Stomach (tissue), 19 donors: ENCODE measurements at places on chromosomes 1 and 21.

- DNase-seq, result no peak
Measured at GRCh38 chr1:231929311-231929710, 302.7 kb downstream of the DISC1 start.

DNA sequence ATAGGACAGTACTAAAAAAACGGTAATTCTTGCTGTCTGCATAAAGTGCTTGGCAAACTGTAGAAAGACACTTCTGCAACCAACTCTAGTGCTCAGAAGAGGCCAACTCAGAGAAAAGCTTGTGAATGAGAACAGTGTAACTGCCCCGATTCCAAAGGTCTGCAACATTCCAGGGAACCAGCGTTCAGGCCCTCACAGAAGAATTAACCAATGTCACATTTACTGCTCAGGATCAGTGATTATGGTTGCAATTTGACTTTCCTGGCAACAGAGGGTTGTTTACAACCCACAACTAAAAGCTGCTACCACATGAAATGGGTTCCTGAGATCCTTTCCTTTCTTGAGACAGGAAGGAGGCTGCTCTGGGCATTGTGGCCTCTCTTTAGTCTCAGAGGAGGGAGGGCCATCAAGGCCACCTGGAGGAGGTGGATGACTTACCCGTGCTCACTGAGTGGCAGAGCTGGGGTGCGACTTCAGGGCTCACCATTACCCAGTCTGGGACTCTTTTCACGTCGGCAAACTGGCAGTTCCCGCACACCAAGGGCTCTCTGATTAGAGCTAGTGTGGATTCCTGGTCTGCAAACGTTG lies 15.3 kb downstream of the SRSF4 start:
- peak; percentile 28 for DNase-seq

DNA sequence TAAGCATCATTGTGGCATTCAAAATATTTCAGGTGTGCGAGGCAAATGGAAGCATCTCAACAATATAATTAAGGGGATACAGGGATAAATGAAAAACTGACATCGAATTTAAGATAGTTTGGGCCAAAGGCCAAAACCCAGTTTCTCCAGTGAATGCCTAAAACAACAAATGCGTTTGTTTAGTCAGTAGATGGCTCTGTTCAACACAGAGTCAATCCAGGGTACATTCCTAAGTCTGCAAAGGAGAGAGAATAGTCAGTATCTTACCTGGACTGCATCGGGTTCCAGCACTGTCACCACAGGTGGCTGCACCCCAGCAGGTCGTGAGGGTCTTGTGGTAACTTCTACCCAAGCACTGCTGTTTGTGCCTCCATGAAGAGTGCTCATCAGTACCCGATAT lies 321.1 kb downstream of the KCTD3 start:
- no peak for DNase-seq

DNA sequence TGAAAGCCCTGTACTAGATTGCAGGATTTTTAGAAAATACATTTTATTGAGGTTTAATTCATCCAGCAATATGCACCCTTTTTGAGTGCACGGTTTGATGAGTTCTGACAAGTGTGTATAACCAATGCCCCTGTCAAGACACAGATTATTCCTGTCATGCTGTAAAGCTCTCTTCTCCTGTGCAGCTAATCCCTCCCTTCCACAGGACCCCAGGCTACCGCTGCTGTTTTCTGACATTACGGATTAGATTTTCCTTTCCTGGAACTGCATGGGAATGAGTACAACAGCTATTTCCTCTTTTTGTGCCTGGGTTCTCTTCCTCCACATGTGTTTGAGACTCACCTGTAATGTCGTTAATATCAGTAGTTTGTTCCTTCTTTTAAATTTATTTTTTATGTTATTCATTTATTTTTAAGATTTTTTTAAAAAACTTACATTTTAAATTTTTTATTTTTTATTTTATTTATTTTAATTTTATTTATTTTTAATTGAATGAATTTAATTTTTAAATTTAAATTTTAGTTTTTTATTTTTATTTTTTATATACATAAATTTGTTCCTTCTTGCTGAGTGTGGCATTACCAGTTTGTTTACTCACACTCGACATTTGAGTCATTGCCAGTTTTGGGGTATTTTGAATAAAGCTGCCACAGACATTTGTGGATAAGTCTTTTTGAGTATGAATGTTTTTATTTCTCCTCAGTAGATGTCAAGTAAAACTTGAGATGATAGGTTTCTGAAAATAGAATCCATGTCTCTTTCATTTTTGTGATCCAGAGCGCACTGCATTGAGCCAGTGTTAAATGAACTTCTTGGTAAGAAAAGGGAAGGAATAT lies 79.0 kb upstream of the B3GALT5 start:
- no peak for DNase-seq

- peak; percentile 6 for DNase-seq
Measured at GRCh38 chr1:235679644-235680043, 30.1 kb upstream of the GNG4 start.

DNA sequence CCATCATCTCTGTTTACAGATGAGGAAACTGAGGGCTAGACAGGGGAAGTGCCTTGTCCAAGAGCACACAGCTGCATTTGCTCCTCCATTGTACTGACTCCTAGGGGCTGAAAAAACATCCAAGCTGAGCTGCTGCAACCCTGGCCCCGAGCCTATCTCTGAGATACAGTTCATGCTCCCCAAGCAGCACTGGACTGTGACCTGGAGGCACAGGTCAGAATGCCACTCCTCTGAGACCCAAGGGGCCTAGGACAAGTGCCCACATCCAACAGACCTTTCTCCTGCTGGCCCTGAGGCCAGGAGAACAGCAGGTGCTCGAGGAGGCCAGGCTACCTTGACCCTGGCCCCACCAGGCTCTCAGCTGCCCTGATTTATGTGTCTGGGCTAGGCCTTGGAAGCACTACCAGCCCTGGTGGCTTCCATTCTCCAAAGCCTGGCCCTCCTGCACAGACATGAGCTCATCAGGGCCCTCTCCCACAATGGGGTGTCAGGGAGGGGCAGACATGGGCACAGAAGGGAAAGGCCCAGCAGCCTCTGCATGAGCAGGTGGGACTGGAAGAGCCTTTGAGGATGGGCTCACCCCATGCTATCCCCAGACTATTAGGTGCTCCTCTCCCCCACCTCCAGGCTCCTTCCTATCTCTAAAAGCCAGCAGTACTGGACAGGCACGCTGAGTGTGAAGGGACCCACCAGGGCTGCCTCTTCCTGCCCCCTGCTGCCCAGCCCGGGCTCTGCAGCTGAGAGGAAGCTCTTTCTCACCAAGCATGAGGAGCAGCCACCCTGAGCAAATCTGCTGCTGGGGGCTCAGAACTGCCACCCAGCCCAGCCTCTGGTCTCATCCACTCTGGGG lies 18.8 kb downstream of the ADGRB2 start:
- DNase-seq, result peak; percentile 75

- no peak for DNase-seq
Measured at GRCh38 chr1:175808573-175808972, 65.2 kb upstream of the TNR start.

DNA sequence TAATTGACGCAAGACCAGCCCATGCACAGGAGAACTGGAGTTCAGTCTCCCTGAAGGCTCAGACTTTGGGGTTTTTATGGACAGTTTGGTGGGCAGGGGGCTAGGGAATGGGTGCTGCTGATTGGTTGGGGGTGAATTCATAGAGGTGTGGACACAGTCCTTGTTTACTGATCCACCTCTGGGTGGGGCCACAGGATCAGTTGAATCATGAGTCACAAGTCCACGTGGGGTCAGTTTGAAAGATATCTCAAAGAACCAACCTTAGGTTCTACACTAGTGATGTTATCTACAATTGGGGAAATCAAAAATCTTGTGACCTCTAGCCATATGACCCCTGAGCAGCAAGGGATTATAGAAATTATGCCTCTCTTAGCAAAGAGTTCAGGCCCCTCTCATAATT lies 127.9 kb upstream of the L1TD1 start:
- DNase-seq, result no peak

- DNase-seq, result peak; percentile 6
Measured at GRCh38 chr1:209162651-209163050, 420.9 kb upstream of the CAMK1G start.

- no peak for DNase-seq
Measured at GRCh38 chr21:28256837-28257236, 735.8 kb downstream of the LTN1 start.

DNA sequence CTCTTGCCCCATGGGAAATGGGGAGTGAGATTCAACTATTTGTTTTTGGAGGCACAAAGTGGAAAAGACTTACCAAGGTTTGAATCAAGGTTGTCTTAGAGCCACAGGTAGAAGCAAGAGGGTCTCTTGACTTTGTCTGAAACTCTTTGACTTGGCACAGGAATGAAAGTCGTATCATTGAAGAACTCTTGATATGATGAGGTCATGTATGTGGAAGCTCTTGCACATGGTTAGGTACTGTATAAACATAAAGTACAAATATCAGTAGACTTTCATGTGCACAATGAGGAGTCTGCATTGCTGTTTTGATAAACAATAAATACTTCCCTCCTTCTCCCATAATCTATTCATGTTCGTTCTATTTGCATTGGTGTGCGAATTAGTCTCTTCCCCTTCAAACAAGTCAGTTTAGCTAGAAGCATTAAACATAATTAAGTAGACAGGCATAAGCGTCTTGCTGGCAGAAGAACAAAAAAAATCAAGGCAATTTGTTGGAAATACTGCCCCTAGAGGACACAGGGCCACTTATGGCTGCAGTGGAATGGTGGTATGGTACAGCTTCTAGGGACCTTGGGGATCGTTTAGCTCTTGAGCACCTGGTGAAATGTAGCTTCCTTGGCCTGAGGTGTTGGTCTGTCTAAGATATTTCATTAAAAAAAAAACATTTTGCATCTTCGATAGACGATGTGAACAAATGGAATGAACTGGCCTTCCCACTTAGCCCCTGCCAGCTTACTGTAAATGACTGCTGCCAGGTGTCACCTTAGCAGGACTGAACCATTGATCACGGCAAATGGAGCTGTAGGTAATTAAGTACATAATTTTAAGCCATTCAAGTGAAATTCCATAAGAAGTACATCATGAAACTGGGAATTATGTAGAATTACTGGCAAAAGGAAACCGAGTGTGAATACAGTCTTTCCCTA lies 218.0 kb upstream of the GALNT2 start:
- peak; percentile 54 for DNase-seq

- DNase-seq, result peak; percentile 87
Measured at GRCh38 chr21:45596704-45597318, 46.7 kb upstream of the PCBP3 start.

- DNase-seq, result no peak
Measured at GRCh38 chr1:81115422-81115821, 685.3 kb upstream of the ADGRL2 start.

DNA sequence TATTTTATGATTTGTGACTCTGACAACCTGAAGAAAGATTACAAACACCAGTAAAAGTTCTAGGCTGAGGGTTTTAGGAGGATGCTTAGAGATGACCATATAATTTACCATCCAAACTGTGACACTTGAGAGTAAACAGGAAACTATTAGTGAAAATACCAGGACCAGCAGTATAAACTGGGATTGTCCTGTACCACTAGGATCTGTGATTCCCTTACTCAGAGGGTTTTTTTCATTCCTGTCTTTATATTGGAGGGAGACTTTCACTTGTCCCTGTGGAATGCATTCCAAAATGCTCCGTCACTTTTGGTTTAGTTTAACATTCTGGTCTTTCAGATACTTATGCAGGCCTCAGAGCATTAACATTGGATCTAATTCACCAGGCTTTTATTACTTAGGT lies 482.9 kb downstream of the PTBP2 start:
- DNase-seq, result peak; percentile 10

DNA sequence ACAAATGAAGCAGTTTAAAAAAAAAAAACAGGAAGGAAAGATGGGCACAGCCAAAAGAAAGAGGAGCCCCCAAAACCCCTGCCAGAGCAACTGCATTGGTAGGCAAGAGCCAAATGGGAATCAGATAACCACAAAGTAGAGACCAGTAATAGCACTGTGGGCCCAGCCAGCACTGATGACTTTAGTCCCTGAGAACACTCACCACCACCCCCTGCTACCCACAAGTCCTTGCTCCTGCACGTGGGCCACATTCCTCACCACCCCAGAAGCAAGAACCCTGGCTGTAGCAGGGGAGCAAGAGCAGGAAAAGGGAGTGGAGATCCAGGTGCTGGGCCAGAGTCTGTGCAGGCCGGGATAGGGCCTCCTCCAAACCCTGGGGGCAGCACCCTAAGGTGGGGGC lies 86.1 kb downstream of the RRAGC start:
- no peak for DNase-seq

GRCh38 chr1:177983482-177984135 lies 13.8 kb upstream of the SEC16B start:
- DNase-seq, result peak; percentile 51

- no peak for DNase-seq
Measured at GRCh38 chr1:225880222-225880588, 2.0 kb downstream of the TMEM63A start.

DNA sequence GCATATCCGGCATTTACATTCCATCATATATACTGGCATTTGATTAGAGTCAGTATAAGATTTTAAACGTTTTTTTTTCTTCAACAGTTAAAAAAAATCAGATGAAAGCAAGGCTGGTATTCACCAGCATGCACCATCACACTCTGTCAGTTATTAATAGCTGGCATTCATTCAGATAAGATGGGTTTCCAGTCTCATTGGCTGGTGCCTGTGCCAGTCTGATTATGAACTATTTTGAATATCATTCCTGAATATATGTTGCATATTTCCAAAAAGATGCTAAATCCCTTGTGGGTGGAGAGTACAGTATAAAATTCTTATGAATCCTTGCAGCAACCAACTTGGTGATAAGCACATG lies 211.7 kb downstream of the GPATCH2 start:
- no peak for DNase-seq

DNA sequence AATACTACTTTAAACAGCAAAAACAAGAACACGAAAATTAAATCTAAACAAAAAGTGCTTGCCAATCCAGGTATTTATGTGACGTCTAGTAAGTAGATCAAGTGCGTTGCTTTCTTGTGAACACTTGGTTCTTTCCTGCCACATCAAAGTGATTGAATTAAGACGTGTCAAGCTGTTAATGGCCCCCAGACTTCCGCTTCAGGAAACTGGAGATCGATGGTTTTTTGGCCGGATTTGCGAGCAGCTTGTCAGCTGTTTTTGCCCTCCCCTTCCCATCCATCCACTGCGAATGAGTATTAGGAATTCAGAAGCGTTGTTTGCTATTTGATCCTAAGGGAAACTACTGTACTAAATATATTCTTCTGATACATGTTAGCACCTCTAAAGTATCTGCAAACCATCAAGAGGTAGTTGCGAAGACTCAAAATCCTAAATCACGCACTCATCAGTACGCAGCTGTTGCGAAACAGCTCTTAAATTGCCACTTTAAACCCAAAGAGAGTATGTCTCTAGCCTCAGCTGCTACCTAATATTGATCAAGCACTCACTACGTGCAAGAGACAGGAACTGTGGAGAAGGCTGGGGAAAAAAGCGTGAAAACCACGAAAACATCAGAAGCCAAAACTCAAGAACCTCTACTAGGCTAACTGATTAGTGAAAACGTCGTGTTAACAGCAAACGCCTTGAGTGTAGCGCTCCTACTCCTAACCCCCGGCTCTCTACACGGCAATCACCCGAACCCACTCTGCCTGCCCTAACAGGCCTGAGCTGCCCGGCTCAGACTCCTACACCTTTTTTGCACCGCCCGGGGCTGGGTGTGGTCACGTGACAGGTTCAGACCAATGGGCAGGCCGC lies 473 bp upstream of the BRDT start:
- no peak for DNase-seq
